HT-29 (cell line): ENCODE measurements at places on chromosomes 5 and 9. TPM values are rescaled to one million over a fixed set of nuclear protein-coding genes. Genes with fewer than 3 reads are reported as not detected.

DNA sequence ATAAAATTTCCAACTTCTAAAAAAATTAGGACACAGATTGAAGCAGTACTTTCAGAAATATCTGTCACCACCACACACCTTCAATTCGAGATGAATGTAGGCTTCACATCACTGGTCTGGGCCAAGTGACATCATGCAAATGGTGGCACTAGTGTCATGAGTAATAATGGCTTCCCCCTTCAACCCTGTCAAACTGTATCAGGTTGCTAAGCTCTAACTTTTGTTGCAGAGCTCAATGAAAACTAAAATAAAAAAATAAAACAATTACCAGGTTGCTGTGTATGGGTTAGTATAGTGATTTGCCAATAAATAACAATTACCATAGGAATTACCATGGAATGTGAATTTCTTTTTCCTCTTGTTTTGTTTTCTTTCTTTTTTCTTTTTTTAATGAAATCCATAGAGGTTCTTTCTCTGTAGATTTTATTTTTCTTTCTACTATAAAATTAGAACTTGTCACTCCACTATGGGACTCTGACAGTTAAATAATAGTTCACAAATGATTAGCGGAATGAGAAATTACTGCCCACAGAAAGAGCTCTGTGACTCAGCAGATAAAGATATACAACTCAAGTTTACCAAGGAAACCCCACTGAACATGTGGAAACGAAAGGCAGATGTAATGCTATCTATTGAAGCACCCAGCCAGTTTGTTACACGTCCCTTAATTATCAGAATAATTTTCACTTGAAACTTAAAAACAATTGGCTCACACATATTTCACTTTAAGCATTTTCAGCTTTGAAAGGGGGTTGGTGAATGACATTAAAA lies 783.8 kb upstream of the WWC1 start:
- DNase-seq, result no peak

- DNase-seq, result no peak
Observed at GRCh38 chr5:174315471-174315870, 270.0 kb downstream of the NSG2 start.

DNA sequence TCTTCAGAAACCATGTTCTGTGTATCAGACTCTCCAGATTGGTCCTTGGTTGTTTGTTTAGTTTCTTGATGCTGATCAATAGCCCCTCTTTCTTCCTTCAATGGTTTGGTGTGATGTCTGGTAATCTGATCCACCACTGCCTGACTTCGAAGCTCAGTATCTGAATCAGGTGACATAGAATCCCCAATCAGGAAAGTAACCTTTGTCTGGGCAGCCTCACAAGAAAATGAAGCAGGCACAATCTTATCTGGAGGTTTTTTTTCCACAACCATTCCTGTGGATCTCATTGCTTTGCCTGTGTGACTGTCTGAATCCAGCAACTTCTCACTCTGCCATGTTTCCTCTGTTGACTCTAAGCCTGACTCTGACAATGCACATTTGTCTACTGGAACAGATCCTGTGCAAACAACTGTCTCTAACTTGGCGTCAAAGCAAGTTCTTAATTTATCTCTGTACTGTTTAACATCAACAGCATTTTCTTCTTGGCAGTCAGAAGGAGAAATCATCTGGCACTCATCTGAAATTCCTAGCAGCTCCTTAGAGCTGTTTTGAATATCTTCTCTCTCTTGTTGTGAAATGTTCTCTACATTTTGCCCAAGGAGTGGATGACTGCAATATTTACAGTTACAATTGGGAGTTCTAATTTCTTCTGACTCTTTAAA lies 37.1 kb upstream of the RAPGEF6 start:
- DNase-seq, result no peak

- no peak for DNase-seq
Observed at GRCh38 chr5:141906972-141907371, 16.7 kb upstream of the DELE1 start.

GRCh38 chr9:89808756-89809181 lies 204.0 kb downstream of the GADD45G start:
- no peak for DNase-seq

GRCh38 chr5:144313147-144313726 lies 142.6 kb downstream of the KCTD16 start:
- DNase-seq, result no peak

DNA sequence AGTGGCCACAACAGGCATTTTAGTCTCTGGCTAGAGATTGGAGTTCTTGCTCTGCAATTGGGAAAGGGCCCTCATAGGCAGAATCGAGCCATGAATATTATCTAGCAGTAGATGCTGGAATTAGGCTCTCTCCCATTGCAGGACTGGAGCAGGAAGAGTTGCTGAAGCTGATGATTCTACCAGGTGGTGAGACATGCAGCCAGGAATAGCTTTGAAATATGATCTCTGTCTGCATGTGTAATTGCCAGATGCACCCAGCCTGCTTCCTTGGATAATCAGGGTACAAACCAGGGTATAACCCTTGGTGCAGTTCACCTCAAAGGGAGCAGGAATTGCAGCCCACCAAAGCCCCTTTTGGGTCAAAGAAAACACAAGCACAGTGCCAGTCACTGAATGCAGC lies 211.4 kb upstream of the FTMT start:
- DNase-seq, result no peak

GRCh38 chr5:39877479-39877878 lies 452.7 kb upstream of the DAB2 start:
- no peak for DNase-seq

GRCh38 chr5:77683171-77683732 lies 44.7 kb upstream of the OTP start:
- DNase-seq, result no peak

DNA sequence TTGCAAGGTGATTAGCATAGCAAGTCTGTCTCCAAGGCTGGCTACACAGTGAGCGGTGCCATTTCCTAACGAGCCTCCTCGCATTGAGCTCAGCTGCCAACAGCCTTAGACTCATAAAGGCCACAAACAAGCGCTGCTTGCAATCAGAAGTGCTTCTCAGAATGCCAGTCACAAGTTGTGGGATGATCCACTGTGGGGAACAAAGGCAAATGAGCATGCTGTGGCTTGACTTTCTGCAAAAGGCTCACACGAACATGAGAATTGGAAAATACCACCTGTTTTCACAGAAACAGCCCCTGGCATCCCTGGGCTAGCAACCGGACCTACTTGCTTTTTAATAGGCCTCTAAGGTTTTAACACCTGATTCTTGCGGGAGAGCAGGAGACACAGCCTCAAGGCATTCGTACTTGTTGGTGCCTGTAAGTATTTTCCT lies 215.5 kb downstream of the FANCC start:
- DNase-seq, result no peak

DNA sequence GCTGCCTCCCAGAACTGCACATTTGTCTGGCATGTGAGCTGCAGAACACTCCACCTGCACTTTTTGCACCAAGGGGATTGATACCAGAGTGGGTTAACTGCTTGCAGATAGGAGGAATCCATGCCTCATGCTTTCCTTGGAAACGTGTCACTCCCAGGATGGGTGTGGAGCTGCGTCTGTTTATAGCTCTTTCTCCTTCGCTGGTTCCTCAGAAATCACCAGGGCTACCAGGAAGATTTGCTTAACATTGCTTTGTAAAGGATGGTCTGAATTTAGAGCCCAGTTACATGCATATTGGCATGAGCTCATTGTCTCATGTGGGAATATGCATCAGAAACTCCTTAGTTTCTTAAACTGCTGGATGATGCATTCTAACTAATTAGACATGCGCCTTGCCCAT lies 234.6 kb downstream of the GADD45G start:
- DNase-seq, result no peak

- no peak for DNase-seq
Observed at GRCh38 chr5:1390861-1391600, 46.1 kb upstream of the CLPTM1L start.

- DNase-seq, result no peak
Observed at GRCh38 chr5:38338455-38338854, 80.1 kb downstream of the EGFLAM start.

- DNase-seq, result peak; percentile 42
Observed at GRCh38 chr5:63055421-63055820, 476.8 kb downstream of the LRRC70 start.

GRCh38 chr9:131396626-131397025 lies 2.7 kb downstream of the PRRC2B start:
- no peak for DNase-seq

GRCh38 chr9:121557581-121558447 lies 58.2 kb upstream of the GGTA1 start:
- DNase-seq, result no peak

GRCh38 chr9:126488310-126488709 lies 125.4 kb upstream of the LMX1B start:
- no peak for DNase-seq

DNA sequence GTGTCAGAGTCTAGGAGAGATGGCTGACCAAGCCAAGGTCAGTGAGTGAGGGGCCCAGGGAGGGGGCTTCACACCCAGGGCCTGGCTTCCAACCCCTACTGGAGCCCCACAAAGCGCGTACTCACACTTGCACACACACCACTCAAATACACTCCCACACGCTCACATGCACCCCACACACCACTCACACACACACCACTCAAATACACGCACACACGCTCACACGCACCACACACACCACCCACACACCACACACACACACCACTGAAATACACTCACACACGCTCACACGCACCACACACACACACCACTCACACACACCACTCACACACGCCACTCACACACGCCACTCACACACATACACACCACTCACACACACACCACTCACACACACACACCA lies 5.7 kb upstream of the ASB6 start:
- no peak for DNase-seq

- DNase-seq, result peak; percentile 58
Observed at GRCh38 chr5:64792469-64792868, 23.7 kb downstream of the CWC27 start.

- DNase-seq, result no peak
Observed at GRCh38 chr5:157510682-157511081, 50.7 kb downstream of the NIPAL4 start.

GRCh38 chr5:172091956-172092732 lies 85.7 kb upstream of the FBXW11 start:
- DNase-seq, result no peak

DNA sequence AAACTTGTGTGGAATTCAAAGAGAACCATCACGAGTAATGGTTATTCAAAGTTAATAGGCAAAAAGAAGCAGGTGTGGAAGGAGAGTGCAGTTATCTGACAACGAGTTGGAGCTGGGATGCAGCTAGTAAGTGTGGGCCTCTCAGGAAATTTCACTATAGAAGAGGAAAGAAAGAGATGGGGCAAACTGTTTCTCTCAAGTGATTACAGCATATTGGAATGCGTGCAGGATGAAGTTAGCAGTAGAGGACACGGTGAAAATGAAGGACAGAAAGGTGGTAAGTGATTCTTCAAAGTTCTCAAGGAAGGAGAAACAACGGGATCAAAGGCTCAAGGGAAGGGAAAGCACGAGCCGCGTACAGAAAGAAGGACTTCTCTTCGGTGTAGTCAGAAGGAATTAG lies 84.0 kb downstream of the ADAMTS12 start:
- DNase-seq, result no peak

DNA sequence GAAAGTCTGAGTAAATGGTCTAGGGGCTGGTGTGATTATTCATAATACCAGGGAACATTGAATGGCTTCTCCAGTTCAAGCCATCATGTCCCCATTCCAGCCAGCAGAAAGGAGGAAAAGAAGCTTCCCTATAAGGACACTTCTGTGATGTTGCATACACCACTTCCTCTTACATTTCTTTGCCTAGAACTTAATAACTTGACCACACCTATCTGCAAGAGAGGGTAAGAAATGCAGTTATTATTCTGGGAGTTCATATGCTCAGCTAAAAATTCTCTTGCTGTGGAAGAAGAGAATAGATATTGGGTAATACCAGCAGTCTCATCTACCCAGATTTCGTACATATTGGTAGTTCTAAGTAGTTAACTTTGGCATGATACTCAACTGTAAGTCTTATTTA lies 166.1 kb downstream of the SLC28A3 start:
- DNase-seq, result no peak

- peak; percentile 20 for DNase-seq
Observed at GRCh38 chr5:93164690-93165089, 416.3 kb downstream of the NR2F1-AS1 start.

DNA sequence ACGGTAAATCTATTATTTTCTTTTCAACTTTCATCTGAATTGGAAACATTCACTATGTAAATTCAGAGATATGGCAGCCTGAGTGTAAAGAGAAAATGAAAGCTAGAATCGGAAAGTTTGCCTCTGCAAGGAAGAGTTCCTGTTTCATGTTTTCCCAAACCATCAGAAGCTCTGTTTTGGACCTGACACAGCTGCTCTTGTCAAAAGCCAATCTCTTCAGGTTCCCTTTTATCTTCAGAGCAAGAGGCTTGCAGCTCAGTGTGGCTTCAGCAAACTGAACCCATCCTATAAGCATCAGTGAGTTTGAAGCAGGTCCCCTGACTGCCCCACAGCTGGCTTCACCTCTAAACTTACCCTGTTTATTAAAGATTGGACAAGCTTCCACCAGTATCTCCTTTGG lies 1099.7 kb downstream of the DTWD2 start:
- no peak for DNase-seq

DNA sequence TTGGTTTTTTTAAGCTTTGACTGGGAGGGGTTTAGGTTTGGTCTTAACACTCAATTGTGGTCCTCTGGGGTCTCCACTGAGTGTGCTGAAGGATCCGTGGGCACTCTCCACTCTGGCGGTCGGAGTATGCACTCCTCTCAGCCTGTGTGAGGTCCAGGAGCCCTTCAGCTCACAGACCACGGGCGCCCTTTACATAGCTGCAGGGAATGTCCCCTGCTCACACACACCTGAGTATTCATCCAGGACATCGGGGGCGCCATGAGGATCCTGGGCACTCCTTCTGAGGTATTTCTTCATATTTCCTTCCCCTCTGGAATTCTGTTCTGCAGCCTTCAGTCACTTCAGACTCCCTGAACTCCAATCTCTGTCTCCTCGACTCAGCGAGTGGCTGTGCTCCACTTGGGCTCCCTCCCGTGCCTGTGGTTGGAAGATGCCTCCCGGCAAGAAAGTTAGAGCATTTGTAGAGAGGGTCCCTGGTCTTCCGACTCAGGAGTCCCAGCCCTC lies 12.5 kb downstream of the TRIP13 start:
- DNase-seq, result no peak

DNA sequence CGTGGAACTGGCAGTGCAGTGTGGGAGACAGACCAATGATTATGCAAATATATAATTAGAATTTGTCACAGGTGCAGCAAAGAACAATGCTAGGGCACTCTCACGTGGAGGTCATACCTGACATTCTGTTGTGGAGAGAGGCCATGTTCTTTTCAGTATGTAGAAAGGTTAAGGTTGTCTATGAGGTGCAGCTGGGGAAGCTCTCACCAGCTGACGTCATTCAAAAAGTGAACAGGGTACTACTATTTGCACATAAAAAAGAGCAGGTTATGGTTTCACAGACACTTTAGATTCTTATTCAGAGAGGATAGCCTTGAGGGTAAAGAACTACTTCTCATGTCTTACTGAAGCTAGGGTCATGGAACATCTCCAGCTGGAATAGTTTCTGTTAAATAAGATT lies 19.1 kb downstream of the SH3GL2 start:
- DNase-seq, result no peak

GRCh38 chr9:92392690-92393089 lies 11.7 kb downstream of the OGN start:
- DNase-seq, result no peak

The P4HA2 gene
- 20.4 and 20.5 TPM in 2 replicates for total RNA-seq

The GADD45G gene
- 1.3 and 5.2 TPM in 2 replicates for total RNA-seq

The PBX3 gene
- 27.2 and 39.2 TPM in 2 replicates for total RNA-seq

The RGS3 gene
- total RNA-seq, result 71.2 and 76.8 TPM in 2 replicates

The ABCA1 gene
- 2.0 and 4.5 TPM in 2 replicates for total RNA-seq

The DCANP1 gene
- not detected in 2 replicates for total RNA-seq

The UGT3A1 gene
- total RNA-seq, result not detected in 2 replicates

The C5orf52 gene
- not detected in 2 replicates for total RNA-seq

The PCDH12 gene
- total RNA-seq, result not detected in 2 replicates

The HCN1 gene
- total RNA-seq, result not detected in 2 replicates

The TERT gene
- 0.23 and 4.9 TPM in 2 replicates for total RNA-seq

The TMOD1 gene
- not detected in 2 replicates for total RNA-seq

The SPATA6L gene
- 6.3 and 9.3 TPM in 2 replicates for total RNA-seq

The UBE2D2 gene
- 83.5 and 91.9 TPM in 2 replicates for total RNA-seq

The SLC6A19 gene
- total RNA-seq, result not detected in 2 replicates
